ENCODE measurements at places on chromosomes 11 and 22. TPM values are rescaled to one million over a fixed set of nuclear protein-coding genes. Genes with fewer than 3 reads are reported as not detected.

DNA sequence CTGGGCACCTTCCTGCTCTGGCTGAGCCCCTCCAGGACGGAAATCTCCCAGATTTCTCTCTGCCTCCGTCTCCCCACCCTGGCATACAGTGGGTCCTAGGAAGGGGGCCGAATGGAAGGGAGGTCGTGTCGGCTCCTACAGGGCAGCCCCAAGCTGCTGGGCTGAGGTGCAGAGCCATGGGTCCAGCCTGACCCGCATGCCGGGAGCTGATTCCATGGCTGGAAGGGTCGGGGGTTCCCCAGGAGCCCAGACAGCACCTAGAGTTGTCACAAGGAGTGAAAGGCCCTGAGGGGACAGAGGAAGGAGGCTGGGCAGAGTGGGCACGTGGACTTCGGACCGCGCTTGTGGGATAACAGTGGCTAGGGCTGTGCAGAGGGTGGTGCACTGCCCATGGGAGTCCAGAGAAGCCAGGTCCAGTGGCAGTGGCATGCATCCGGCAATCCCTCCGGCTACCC lies 16.5 kb downstream of the CCND1 start:
- no peak for DNase-seq

DNA sequence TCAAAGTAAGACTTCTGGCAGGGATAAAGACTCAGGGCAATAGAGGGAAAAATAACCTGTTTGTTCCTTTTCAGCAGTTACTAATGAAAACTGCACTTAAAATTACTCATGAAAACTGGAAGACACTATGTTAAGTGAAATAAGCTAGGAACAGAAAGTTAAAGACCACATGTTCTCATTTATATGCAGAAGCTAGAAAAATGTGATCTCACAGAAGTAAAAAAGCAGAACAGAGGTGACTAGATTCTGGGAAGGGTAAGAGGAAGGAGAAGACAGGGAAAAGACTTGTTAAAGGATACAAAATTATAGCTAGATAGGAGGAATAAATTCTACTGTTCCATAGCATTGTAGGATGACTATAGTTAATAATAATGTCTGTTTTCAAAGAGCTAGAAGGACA lies 22.2 kb downstream of the HPS5 start:
- DNase-seq: no peak

- no peak for DNase-seq
Measured at GRCh38 chr22:21683401-21683811, 17.6 kb downstream of the PPIL2 start.

Gene OR8G5
- not detected for total RNA-seq

DNA sequence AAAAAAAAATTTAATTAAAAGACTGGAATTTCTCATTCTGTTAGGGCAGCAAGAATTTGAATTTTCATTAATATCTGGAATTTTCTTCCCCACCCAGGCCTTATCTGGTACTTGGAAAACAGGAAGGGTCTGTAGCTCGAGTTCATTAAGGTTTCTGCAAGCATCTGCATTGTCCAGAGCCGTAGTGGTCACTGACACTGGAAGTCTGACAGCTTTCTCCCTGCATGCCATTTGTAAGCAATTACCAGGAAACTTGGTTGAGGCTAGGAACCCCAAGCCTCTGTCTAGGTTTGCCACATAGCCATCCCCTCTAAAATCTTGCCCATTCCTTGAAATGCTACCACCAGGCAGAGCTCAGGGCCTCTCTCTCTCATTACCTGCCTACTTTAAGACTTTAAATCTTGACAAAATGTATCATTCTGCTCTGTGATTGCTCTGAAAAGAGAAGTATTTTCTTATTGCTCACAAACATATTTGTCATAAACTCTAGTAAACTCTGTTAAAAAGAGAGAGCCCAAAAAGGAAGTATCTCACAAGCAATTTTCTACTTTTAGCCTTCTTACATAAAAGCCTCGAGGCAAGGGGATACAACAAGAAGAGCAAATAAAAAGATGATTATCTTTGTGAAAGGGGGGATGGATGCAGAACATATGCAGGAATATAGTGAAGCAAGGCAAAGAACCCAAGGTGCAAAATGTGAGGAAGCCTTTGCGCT lies 5.5 kb upstream of the PGM2L1 start:
- no peak for DNase-seq

GRCh38 chr11:35377262-35377661 lies 42.1 kb downstream of the SLC1A2 start:
- no peak for DNase-seq
